Right lobe of liver (tissue), 6 donors: ENCODE measurements at places on chromosomes 7 and 10. TPM values are rescaled to one million over a fixed set of nuclear protein-coding genes. Genes with fewer than 3 reads are reported as not detected.
A peak's percentile ranks its signal among the peaks of the same experiment; 100 is the strongest.

SH2D4B gene
- total RNA-seq = not detected

DNA sequence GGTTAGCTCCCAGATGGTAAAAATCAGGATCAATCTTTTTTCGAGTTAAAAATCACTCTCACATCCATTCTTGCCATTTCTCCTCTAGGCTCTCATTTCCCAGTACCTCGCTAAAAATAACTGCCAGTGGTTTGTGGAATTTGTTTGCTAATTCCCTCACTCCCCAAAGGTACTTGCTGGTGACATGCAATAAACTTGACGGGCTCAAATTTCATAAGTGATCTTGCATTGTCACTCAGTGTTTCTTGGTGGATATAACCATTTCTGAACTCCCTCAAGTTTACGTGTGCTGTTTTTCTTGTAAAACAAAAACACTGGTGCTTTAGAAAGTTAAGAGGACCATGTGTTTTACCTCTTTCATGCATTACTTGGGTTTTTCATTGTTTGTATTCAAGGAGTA lies 399.2 kb upstream of the MKI67 start:
- no peak overlapping the region for H3K27ac ChIP-seq
- H3K36me3 ChIP-seq = no peaks in the 10 kb centered on the region
- DNase-seq = no peak
- no peaks in the 10 kb centered on the region for H3K4me1 ChIP-seq

MET gene
- total RNA-seq = 36.8 TPM

KIFBP gene
- total RNA-seq = 8.3 TPM

DNA sequence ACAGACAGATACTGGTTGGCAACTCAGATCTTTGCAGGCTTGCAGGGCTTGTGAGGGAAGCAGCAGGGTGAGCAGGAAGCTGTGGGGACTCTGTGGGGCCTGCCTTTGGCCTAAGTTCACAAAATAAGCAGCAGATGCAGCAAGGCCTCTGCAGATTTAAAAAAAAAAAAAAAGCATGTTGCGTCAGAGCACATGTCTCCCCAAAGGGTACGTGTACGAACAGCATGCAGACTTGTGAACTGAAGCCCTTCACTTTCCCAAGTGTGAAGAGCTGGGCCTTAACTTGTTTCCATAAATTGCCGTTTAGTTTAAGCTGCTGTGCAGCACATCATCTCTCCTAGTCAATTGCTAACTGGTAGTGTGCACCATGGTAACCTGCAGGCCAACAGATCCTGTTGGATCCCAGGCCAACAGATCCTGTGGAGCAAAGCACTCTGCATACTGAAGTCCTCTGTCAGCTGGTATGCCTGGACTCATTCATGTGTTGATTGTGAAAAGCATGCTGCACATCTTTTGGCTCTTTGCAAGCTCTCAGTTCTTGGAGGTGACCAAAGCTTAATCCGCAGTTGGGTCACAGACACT lies 10.8 kb upstream of the XPNPEP1 start:
- H3K27me3 ChIP-seq = no peaks in the 10 kb centered on the region
- H3K27ac ChIP-seq = no peak overlapping the region
- no peaks in the 10 kb centered on the region for H3K4me1 ChIP-seq
- no peaks in the 10 kb centered on the region for H3K36me3 ChIP-seq

SKIDA1 gene
- total RNA-seq = 2.8 TPM

DNA sequence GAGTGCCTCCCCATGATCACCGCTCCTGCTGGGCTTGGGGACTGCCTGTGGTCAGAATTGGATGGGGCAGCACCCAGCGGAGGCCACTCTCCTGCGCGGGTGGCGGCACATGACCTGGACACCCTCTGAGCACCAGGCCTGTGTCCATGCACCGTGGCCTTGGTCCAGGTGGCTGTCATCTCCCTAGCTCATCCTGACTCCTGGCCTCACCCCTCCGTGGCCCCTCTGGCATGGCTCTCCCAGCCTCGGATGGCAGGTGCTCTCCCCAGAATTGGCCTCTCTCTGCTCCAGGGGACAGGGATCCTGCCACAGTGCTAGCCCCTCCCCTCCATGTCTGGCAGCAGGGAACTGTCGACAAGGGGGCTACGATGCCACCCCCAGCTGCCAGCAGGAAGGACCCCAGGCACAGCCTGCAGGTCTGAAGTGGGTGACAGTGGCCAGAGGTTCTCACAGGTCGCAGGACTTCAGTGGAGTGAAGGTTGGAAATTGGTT lies 37.2 kb upstream of the BTBD16 start:
- H3K4me1 ChIP-seq = no peaks in the 10 kb centered on the region
- no peak overlapping the region for H3K27ac ChIP-seq
- H3K4me3 ChIP-seq = no peak overlapping the region
- DNase-seq = no peak
- no peaks in the 10 kb centered on the region for H3K36me3 ChIP-seq
- H3K27me3 ChIP-seq = no peaks in the 10 kb centered on the region

ARHGAP19 gene
- 3.6 TPM for total RNA-seq

PAX4 gene
- not detected for total RNA-seq

INMT gene
- 38.0 TPM for total RNA-seq

PDE6C gene
- total RNA-seq = not detected

- H3K4me1 ChIP-seq = no peaks in the 10 kb centered on the region
- H3K27ac ChIP-seq = no peak overlapping the region
- H3K27me3 ChIP-seq = no peaks in the 10 kb centered on the region
- no peak overlapping the region for H3K4me3 ChIP-seq
- DNase-seq = no peak
Observed at GRCh38 chr7:114212721-114213429, 201.7 kb upstream of the FOXP2 start.

GRCh38 chr10:119725828-119726675 lies at the start of gene INPP5F:
INPP5F (plus strand) TSS chr10:119726050; CDS start chr10:119726263, 213 bp downstream.
- no peaks in the 10 kb centered on the region for H3K36me3 ChIP-seq
- peak within 1 kb of the TSS; percentile 94 for H3K27ac ChIP-seq
- no peaks in the 10 kb centered on the region for H3K27me3 ChIP-seq
- H3K4me1 ChIP-seq = no peaks in the 10 kb centered on the region
- peak within 1 kb of the TSS; percentile 67 for H3K4me3 ChIP-seq
- peak; percentile 100 for DNase-seq

- H3K27me3 ChIP-seq = no peaks in the 10 kb centered on the region
- no peaks in the 10 kb centered on the region for H3K36me3 ChIP-seq
- H3K27ac ChIP-seq = no peak overlapping the region
- H3K4me1 ChIP-seq = no peaks in the 10 kb centered on the region
- H3K4me3 ChIP-seq = no peak overlapping the region
- no peak for DNase-seq
Observed at GRCh38 chr10:123759501-123760031, 93.4 kb downstream of the GPR26 start.

GRID2IP gene
- not detected for total RNA-seq

DNA sequence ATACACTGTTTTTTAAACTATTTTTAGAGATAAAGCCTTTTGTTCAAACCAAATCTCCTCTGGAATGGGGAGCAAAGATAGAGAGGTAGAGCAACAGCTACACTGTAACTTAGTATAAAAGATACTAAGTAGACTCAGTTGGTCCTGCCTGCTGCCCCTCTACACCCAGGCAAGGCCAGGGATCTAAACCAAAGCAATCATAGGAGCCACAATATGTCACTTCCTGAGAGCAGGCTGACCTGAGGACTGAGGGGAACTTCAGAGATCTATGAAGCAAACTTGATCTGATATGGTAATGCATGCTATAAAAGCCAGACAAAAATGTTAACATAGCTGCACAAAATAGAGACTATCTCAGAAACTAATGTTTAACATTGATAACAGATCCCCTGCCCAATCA lies 7.0 kb upstream of the TRDMT1 start:
- H3K27me3 ChIP-seq = no peaks in the 10 kb centered on the region
- no peak for DNase-seq
- no peak overlapping the region for H3K27ac ChIP-seq

TMEM273 gene
- total RNA-seq = 1.6 TPM

- H3K27me3 ChIP-seq = no peaks in the 10 kb centered on the region
- no peak within 1 kb of the TSS for H3K27ac ChIP-seq
Observed at GRCh38 chr10:133087679-133088178, at the start of gene ADGRA1. ADGRA1 (plus strand) TSS chr10:133087924; CDS start chr10:133088910, 986 bp downstream.

DNA sequence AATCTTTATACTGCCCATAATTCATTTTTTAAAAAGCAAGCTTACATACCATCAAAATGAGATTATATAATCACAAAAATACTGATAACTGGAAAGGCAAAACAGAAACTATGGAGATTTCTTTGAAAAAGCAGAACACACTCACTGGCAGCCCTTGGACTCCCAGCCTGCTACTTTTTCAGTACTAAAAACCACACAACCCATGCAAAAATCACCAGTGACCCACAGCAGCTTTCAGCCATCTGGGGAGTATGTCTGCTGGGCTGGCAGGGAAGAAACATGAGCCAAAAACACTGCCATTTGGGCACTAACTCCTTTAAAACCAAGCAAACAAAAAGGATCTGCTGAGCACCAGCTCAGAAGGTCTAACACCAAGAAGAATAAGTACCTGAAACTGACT lies 80.0 kb upstream of the DDC start:
- no peak overlapping the region for H3K27ac ChIP-seq
- H3K4me1 ChIP-seq = no peaks in the 10 kb centered on the region
- H3K27me3 ChIP-seq = no peaks in the 10 kb centered on the region
- DNase-seq = no peak

- H3K27me3 ChIP-seq = no peaks in the 10 kb centered on the region
- no peak overlapping the region for H3K4me3 ChIP-seq
- no peak overlapping the region for H3K27ac ChIP-seq
- no peaks in the 10 kb centered on the region for H3K36me3 ChIP-seq
Observed at GRCh38 chr10:12418725-12419261, 69.4 kb downstream of the CAMK1D start.

COL17A1 gene
- 0.12 TPM for total RNA-seq

DNA sequence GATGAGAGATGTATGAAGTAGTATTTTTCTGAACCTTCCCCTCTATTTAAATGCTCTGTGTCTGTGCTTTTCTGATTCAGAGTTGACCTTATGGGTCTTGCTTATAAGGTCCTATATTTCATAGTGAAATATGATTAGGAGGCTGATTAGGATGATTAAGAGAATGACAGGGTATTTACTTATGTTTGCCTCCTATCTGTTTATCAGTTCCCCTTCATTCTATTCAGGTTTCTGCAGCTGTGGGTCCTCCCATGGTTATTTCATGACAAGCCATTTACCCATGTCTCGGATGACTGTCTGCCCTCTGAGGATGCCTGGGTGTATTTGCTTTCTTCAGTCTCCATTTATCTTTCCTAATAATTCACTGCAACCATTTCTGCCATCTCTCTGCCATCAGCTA lies 16.9 kb downstream of the RPA3 start:
- DNase-seq = no peak
- H3K27me3 ChIP-seq = no peaks in the 10 kb centered on the region
- H3K36me3 ChIP-seq = no peaks in the 10 kb centered on the region
- H3K4me3 ChIP-seq = no peak overlapping the region

NRCAM gene
- 0.49 TPM for total RNA-seq

FLNC gene
- 0.80 TPM for total RNA-seq

DNA sequence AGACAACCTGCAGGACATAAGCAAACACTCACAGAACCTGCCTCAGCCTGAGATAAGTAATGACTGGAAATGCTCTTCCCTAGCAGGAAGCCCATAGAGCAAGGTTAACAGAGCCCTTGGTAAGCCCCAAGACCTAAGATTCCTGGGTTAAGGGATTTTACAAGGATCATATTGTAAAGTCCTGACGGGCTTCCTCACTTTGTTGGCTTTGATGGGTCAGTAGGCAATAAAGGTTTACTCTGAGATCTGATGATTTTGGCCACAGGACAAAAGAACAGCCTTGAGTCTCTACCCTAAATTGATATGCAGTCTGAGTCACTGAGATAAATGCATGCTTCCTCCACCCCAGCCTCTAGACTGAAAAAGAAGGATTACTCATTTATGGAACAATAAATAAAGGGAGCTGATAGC lies 270.8 kb downstream of the HTR7 start:
- no peaks in the 10 kb centered on the region for H3K4me1 ChIP-seq
- no peaks in the 10 kb centered on the region for H3K27me3 ChIP-seq
- no peak overlapping the region for H3K4me3 ChIP-seq
- no peaks in the 10 kb centered on the region for H3K36me3 ChIP-seq
- H3K27ac ChIP-seq = no peak overlapping the region

GRCh38 chr10:70982443-70982842 lies 94.1 kb upstream of the PCBD1 start:
- H3K36me3 ChIP-seq = no peaks in the 10 kb centered on the region
- H3K27ac ChIP-seq = no peak overlapping the region
- no peak for DNase-seq
- H3K4me3 ChIP-seq = no peak overlapping the region
- H3K4me1 ChIP-seq = no peaks in the 10 kb centered on the region
- no peaks in the 10 kb centered on the region for H3K27me3 ChIP-seq

DNA sequence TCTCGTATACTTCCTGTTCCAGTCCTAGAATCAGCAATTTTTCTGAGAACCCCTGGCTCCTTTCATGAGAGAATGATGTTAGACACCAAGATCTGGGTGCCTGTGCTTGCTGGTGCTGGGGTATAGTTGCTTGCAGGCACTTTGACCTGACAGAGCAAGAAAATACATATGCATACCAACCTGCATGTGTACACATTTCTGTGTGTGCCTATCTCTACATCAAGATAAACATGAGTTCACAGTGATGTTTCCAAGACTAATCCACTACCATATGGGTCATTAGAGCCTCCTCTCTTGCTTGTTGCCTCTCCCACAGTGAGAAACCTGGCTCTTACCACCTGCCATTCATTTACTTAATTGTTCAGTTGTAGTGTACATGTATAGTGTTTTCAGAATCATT lies 229.1 kb upstream of the IGFBP3 start:
- no peaks in the 10 kb centered on the region for H3K4me1 ChIP-seq
- H3K4me3 ChIP-seq = no peak overlapping the region
- no peaks in the 10 kb centered on the region for H3K27me3 ChIP-seq
- DNase-seq = no peak
- no peak overlapping the region for H3K27ac ChIP-seq

- no peak for DNase-seq
- no peak overlapping the region for H3K27ac ChIP-seq
- H3K4me3 ChIP-seq = no peak overlapping the region
Observed at GRCh38 chr10:60967260-60967659, 23.3 kb upstream of the RHOBTB1 start.

- no peaks in the 10 kb centered on the region for H3K4me1 ChIP-seq
- no peaks in the 10 kb centered on the region for H3K27me3 ChIP-seq
- H3K4me3 ChIP-seq = no peak overlapping the region
- no peak for DNase-seq
- H3K36me3 ChIP-seq = no peaks in the 10 kb centered on the region
- no peak overlapping the region for H3K27ac ChIP-seq
Observed at GRCh38 chr10:4533621-4534020, 292.4 kb upstream of the AKR1E2 start.

GRCh38 chr10:129135624-129136023 lies 331.4 kb upstream of the MGMT start:
- H3K4me3 ChIP-seq = no peak overlapping the region
- H3K4me1 ChIP-seq = no peaks in the 10 kb centered on the region
- DNase-seq = no peak
- no peaks in the 10 kb centered on the region for H3K27me3 ChIP-seq

- peak overlapping the region; percentile 26 for H3K27ac ChIP-seq
- no peak for DNase-seq
- peaks cover 9% of the 10 kb centered on the region for H3K4me1 ChIP-seq
- no peaks in the 10 kb centered on the region for H3K27me3 ChIP-seq
- peak overlapping the region; percentile 50 for H3K4me3 ChIP-seq
- no peaks in the 10 kb centered on the region for H3K36me3 ChIP-seq
Observed at GRCh38 chr7:21426286-21427181, 1.3 kb upstream of the SP4 start.

GPC2 gene
- 0.40 TPM for total RNA-seq
